CD8-positive, alpha-beta T cell (primary cell): ENCODE measurements at places on chromosomes 5 and 9.

DNA sequence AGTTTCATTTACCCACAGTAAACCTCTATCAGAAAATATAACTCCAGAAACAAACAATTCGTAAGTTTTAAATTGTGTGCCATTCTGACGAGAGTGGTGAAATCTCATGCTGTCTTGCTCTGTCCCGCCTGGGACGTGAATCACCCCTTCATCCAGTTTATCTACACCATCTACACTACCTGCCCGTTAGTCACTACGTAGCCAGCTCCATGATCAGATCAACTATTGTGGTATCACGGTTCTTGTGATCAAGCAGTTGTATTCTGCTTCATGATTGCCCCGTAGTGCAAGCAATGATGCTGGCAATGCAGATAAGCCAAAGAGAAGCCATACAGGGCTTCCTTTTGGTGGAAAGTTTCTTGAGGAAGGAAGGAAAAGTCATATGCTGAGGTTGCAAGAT is 150.3 kb downstream of the GOLPH3 start:
- no peak for DNase-seq

- DNase-seq = no peak
Observed at GRCh38 chr5:67066815-67067214, 129.8 kb downstream of the CD180 start.

DNA sequence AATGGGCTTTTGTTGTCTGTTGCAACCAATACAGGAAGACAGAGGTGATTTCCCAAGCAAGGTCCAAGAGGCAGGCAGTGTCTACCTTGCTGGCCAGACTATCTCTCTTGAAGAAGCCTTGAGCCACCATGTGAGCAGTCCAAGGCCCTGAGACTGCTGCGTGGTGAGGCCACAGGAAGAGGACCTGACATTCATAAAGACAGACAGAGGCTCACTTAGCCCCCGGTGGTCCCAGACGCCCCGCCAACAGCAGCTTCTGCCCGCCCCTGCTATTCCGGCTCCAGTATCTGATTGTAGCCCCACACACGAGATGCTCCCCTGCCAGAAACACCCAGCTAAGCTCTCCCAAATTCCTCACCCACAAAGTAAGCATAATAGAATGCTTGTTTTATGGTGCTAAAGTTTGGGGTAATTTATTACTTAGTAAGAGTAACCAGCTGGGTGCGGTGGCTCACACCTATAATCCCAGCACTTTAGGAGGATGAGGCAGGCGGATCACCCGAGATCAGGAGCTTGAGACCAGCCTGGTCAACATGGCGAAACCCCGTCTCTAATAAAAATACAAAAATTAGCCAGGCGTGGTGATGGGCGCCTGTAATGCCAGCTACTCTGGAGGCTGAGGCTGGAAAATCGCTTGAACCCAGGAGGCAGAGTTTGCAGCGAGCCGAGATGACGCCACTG is 22.8 kb upstream of the FUBP3 start:
- DNase-seq = no peak

DNA sequence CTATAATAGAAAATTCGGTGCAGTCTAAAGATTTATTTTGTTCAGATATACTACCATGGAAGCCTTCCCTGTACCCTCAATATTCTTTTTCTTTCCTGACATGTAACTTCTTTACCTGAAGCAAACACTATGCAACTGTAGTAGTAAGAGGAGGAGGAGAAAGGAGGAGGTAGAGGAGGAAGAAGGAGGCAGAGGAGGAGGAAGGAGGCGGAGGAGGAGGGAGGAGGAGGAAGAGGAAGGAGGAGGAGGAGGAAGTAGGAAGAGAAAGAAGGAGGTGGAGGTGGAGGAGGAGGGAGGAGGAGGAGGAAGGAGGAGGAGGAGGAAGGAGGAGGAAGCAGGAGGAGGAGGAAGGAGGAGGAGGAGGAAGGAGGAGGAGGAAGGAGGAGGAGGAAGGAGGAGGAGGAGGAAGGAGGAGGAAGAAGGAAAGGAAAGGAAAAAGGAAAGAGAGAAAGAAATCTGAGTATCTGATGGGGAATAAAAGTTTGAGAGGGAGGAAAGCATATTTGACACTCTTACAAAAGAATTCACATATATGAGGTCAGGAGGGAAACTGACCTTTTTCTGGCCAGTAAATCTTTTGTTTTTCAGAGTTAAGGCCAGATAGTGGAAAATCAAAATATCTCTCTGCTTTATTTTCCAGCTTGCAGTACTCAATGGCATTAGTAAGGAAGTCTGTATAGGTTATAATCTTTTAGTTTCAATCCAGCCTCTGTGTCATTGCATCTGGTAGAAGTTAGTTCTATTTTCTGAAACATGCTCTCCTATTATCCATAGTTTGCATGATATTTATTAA is 114.5 kb upstream of the LPAR1 start:
- DNase-seq = no peak

GRCh38 chr5:179542170-179542569 is 8.2 kb upstream of the RUFY1 start:
- DNase-seq = no peak
